Stimulated activated naive CD4-positive, alpha-beta T cell (primary cell): ENCODE measurements at places on chromosomes 16 and 17.

GRCh38 chr16:67242138-67242730, 5.0 kb downstream of the FHOD1 start:
- no peak for DNase-seq

DNA sequence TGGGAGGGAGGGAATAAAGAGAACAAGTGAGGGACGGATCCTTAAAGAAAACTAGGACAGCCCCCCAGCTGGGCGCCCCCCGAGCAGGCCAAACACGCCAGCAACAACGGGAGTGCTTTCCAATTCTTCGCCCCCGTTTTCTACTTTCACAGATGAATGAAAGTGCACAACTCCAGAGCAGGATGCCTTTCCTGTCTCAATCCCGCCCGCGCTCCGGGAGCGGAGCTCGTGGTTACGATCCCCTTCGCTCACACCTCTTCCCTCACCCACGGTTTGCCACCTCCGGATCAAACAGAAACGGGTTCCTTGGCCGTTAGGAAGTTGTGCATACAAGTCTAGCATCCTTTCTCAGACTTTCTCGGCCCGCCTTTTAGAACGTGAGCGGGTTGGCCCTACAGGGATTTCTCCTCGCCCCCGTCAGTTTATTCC, 680 bp downstream of the SKA2 start:
- no peak for DNase-seq

DNA sequence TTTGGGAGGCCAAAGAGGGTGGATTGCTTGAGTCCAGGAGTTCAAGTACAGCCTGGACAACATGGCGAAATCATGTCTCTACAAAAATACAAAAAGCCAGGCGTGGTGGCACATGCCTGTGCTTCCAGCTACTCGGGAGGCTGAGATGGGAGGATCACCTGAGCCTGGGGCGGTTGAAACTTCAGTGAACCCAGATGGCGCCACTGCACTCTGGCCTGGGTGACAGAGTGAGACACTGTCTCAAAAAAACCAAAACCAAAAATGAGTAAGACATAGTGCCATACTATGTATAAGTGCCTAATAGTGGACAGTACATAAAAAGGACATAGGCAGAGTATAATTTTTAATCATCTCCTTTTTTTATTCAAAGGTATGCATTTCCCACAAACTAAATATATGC, 4.0 kb downstream of the CTC1 start:
- DNase-seq = peak; percentile 9

GRCh38 chr17:44865231-44865660, 17.6 kb downstream of the HIGD1B start:
- peak; percentile 39 for DNase-seq

DNA sequence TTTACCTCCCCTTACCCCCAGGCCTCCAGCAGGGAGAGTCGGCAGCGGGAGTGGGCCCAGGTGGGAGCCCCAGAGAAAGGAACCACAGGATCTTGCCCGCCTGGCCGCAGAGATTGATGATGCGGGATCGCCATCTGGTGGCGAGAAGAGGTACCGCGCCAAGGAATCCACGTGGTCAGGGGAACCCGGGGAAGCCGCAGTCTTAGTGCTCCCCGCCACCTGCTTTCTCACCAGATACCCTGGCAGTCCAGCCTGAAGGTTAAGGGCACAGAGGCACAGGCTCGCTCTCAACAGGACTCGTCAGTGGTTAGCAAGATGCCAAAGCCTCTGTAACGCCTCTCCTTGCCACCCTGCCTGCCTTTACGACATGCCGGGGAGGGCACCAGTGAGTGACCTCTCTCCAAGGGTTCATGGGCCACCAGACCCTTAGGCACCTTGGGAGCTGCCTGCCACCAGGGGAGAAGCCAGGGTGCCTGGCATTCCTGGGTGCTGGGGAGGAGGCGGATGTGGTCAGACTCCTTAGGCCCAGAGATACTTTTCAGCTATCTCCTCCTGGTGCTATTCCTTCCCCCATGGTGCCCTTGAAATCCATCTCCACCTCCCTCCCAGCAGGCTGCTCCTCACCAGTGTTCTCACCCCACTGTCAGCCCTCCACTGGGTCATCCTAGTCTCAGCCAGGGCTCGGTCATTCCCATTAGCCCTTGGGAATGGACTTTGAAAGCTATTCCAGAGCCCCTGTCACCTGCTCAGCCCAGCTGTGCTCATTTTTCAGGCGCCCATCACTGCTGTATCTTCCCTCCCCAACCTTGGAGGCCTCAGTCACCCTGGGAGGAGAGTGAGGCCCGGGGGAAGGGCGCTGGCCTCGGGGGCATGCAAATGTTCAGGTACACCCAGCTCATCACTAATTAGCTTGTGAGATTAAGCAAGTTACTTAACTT, 5.5 kb upstream of the RHBDF2 start:
- DNase-seq = peak; percentile 84

- DNase-seq = no peak
Measured at GRCh38 chr17:30782206-30782605, 42.3 kb downstream of the CRLF3 start.
